Bone marrow (tissue), 2 donors: ENCODE measurements at places on chromosomes 7 and 10.

GRCh38 chr7:50742401-50742800 is 40.3 kb downstream of the GRB10 start:
- no peak for DNase-seq

DNA sequence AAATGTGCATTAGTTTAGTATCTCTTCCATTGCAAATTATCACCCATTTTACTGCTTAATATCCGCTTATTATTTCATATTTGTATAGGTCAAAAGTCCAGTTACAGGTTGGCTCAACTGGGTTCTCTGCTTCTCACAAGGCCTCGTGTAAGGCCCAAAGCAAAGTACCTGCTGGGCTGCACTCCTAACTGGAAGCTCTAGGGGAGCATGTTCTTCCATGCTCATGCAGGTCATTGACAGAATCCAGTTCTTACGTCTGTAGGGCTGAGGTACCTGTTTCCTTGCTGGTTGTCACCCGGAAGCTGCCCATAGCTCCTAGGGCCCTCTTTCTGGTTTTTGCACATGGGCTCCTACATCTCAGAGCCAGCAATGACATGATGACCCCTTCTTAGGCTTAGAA is 79.6 kb downstream of the RAPGEF5 start:
- no peak for DNase-seq

DNA sequence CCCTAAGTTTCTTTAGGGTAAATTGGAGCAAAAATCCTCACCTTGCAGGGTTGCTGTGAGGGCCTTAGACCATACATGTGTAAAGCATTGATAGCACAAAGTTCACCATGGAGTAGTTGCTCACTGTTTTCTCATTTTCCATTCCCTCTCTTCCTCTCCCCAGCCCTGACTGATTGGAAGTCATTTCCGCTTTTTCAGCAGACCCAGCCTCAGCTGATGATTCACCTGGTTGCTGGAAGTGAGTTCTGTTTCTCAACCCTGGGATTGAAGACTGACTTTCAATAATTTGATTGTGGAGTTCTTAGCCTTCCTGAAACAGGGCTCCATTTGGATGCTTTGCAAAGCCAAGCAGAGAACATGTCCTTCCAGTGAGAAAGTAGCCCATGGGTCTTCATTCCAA is 107.0 kb downstream of the PLXNA4 start:
- no peak for DNase-seq

DNA sequence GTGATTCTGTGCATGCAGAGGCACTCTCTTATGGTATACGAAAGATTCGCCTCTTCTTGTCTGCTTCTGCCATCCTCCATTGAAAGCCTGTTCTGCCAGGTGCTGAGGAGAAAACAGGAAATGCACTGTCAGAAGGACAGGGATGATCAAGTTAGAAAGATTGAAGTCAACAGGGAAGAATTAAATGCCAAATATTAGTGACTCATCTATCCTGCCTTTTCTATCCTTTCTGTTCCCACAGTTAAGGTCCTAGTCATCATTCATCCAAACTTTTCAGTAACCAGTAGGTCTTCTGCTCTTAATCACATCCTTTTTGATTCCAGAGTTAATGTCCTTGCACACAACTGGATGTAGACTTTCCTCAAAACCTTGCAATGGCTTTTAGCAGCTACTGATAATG is 4.8 kb upstream of the ZNF783 start:
- DNase-seq: no peak

GRCh38 chr10:78914502-78915189 is 154.1 kb upstream of the ZMIZ1 start:
- no peak for DNase-seq

DNA sequence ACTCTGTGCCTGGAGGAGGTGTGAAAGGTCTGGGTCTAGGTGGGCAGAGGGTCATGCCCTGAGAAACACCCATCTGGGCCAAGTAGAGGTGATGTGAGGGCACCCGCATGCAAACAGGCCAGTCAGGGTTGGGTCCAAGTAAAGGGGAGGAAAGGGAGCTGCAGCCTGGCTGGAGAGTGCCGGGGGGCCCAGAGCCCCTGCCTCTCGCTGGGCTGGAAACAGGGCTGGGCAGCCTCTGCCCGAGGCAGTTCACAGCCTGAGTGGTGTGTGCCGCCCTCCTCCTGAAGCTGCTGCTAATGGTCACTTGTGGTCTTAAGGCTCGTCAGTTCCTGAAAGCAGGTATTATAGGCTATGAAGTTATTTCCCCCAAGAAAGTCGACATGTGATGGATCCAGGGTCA is 7.3 kb downstream of the CYP2E1 start:
- DNase-seq: no peak

DNA sequence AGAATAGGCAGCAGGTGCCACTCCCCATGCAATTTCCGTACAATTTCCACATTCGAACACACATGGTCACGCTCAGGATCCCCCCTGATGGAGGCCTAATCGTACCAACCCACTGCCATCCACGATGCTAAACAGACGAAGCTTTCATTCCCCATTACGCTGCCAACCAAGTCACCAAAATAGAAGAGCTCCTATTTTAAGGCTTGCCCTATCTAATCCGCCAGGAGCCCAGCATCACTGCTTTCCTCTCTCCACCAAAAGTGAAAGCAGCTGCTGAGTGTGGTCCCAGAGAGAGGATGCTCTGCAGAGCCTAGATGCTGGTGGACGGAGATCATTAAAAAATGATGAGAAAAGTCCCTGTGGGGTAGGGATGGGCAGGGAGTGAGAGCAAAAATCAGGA is 43.3 kb downstream of the HSPA12A start:
- no peak for DNase-seq

- DNase-seq: no peak
Measured at GRCh38 chr7:106095634-106096033, 16.5 kb downstream of the SYPL1 start.

GRCh38 chr7:140702774-140703173 is 6.3 kb downstream of the NDUFB2 start:
- no peak for DNase-seq

DNA sequence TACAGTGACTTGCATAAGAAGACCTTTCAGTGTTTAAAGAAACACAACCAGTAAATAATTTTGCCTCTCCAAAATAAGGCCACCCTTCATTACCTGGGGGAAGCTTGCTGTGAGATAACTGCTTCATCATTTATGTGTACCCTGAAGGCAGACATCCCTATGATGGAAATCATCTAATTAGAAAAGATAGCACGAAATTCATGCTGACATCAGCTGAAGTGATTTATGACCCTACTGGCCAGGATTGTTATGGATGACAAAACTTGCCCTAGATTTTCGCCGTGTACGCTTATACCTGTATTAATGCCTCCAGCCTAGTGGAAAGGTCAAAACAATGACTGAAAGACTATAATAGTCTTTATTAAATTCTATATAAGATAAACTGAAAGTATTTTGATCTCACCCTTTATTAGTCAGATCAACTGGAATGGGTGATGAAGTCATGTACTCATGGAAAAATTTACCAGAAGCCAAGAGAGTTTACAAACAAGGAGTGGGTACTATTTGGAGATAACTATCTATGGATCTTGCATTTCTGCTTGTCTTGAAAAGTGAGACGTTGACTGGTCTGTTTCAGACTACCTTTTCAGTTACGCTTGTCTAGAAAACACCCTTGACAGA is 114.2 kb downstream of the PPP1R3A start:
- DNase-seq: no peak

DNA sequence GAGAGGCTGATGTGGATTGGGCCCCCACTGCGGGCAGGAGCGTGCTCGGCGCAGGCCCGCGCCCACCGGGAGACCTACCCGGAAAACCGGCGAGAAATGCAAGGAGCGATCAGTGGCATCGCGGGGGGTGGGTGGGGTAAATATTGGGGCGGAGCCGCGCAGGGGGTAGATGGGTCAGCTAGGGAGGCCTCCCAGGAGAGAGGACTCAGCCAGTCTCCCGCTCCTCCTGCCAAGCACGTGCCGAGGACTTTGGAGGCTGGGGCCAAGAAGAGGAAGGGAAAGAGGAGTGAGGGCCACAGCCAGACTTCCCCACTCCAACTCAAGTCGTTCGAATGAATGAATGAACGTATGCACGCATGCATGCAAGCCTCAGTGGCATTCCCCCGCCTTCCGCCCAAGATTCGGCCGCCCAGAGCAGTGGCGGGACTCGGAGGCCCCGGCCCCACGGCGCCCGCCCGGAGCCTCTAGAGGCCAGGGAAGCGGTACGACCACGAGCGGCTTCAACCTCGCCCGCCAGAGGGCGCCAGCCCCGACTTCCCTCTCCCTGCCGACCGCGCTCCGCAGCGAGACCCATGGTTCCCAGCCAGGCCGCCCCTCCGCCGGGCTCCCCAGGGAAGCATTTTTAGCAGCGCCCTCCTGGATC is 3.6 kb downstream of the NPM3 start:
- peak; percentile 73 for DNase-seq

DNA sequence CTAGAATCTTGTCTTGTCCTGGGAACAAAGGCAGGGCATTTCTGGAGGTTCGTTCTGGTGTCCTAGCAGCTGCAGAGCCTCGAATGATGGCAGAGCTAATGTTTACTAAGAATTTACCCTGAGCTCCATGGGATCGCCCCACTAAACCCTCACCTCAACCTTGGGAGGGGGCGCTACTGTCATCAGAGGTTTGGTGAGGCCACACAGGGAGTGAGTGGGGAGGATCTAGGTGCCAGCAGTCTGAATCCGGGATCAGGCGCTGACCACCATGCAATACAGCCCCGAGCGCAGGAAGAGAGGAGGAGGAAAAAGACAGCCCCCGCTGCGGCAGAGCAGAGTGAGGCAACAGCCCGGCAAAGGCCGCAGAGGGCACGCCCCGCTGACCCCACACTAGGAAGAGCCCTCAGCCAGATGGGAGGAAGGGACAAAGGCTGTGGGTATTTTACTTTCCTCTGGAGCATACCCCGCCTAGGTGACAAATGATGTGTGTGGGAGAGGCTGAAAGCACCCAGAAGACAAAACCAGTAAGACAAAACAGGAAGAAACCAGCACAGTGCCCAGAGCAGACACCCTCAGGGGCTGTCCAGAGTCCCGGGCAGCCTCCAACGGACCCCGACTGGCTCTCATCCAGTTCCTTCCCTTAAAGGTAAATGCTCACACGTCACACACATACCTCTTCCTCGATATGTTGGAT is 103.5 kb downstream of the FAM53B start:
- DNase-seq: peak; percentile 87

DNA sequence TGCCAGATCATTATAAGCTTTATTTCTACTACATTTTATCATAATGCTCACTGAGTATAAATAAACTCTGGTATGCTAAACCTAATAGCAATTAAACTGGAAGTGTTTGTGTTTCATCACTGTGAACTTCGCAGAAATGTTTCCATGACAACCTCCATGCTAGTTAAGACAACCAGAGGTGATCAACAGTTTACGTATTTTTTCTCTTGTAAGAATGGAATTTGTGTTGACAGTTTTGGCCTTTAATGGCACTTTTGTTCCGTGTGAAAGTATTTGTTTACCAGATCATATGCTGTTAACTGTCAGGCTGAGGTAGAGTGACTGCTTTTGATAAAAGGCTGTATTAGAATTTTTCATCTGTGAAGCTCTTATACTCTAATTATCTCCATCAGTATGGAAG is 212.1 kb upstream of the PPP1R3A start:
- DNase-seq: no peak

DNA sequence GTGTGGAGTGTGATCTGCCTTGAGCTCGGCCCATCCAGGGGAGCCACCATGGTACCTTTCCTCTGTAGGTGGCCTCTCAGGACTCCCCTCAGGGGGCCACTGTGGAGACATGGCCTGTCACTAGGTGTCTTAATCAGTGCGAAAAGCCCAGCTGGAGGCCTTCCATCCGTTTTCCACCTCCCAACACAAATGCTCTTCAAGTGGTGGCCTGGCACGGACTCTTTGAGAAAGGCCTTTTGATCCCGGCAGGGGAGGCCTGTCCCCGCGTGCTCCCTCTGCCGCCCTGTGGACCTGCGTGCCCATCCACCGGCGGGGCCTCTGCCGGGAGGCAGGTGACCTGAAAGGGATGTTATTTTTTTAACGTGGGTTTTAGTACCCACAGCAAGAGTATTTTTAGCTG is 149.5 kb downstream of the RGS10 start:
- DNase-seq: no peak

- DNase-seq: no peak
Measured at GRCh38 chr10:94239696-94240095, 123.0 kb downstream of the NOC3L start.

DNA sequence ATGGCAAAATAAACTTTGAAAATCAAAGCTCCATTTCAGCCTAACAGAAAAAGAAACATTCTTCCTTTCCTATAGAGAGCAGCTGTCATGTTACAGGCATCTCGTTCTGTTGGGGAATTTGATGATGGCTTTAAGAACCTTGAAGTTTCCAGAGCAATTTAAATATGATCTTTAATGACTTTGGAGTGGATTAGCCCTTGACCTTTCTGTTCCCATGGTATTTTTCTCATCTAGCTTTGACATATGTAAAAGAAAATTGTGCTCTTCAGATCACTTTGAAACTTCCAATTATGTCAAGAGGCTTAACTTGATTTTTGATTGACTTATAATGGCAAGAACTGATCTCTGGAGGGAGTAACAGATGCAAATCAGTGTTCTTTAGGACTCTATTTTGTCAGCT is 157.6 kb upstream of the SEMA3E start:
- DNase-seq: no peak

- DNase-seq: no peak
Measured at GRCh38 chr10:95964756-95965155, 57.0 kb downstream of the CC2D2B start.

- no peak for DNase-seq
Measured at GRCh38 chr10:95247881-95248583, 42.8 kb downstream of the PDLIM1 start.

- no peak for DNase-seq
Measured at GRCh38 chr10:43870968-43871439, 222.3 kb upstream of the ZNF32 start.

GRCh38 chr10:79342295-79342761 is 4.9 kb upstream of the PPIF start:
- DNase-seq: no peak

DNA sequence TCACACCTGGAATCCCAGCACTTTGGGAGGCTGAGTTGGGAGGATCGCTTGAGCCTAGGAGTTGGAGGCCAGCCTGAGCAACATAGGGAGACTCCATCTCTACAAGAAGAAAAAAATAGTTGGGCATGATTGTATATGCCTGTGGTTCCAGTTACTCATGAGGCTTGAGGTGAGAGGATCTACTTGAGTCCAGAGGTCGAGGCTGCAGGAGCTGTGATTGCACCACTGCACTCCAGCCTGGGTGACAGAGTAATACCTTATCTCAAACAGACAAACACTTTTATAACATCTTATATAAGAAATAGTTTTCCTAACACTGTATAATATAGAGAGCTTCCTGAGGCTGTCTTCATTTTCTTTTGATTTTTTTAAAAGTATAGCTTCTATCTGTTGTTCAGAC is 448.4 kb upstream of the COBL start:
- DNase-seq: no peak

GRCh38 chr10:93579089-93579488 is 12.6 kb downstream of the FFAR4 start:
- DNase-seq: no peak

DNA sequence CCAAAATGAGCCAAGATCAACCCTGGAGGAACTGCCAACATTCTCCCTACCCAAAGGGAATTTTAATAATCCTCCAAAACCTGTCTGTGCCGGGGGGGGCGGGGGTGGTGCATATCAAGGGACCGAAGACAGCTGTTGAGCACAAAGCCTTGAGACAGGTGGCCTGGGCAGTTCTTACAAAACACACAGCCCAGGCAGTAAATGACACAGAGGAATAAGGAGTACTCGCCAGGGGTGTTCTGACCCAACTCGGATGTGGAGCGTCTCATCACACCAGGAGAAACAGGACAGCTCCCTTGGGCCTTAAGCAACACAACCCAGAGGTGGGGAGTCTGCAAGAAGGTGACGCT is 35.6 kb downstream of the PLAC9 start:
- DNase-seq: no peak

GRCh38 chr10:14327527-14327926 is 3.2 kb downstream of the FRMD4A start:
- no peak for DNase-seq
